ENCODE measurements at places on chromosomes 11 and 22.

GRCh38 chr22:37801946-37802309 is 5.8 kb upstream of the GCAT start:
- DNase-seq = peak; percentile 20

DNA sequence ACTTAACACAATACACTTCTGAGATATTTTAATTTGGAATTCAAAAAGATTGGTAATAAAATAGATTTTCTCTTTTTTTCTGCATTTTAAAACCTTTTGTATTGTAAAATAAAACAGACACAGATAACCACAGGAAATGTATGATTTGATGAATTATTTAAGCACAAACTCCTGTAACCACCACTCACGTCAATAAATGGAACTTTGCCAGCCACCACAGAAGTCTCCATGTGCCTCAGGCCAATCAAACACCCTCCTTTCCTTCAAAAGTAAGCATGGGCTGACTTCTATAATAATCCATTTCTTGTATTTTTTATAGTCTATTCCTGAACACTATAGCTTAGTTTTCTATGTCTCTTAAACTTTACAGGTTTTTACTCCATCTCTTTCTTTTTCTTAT is 721.7 kb downstream of the DLG2 start:
- DNase-seq = no peak

DNA sequence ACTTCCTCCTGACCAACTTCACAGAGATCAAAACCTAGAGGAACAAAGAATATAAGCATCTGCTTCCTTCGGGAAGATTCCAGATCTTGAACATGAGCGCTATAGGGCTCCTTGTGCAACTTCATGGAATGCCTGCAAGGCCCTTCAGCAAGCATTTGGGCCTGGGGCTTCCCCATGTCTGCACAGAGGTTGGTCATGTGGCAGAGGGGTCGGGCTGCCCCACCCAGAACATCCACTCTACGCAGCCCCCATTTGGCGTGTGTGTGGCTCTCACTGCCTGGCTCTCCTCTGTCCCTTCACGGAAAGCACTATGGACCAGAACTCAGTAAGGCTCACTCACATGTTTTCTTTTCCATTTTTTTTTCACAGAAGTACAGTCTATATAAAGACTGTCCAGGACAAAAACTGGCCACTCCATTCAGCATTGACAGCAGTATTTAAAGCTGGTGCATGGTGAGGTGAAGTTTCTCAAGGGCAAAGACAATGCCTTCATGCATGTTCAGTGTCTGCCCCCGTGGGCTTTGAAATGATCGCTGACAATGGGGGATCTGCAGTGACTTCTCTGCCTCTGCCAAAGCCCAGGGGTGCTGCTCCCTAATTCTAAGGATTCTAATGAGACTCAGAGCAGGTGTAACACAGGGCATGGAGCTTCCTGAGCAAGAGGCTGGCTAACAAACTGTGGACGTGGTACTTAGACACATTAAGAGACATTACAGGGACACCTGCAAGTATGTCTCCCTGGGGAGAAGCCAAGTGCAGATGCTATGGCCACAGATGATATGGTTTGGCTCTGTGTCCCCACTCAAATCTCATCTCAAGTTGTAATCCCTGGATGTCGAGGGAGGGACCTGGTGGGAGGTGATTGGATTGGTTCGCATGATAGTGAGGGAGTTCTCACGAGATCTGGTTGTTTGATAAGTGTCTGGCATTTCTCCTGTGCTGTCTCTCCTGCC is 66.5 kb upstream of the PITPNB start:
- DNase-seq = no peak

DNA sequence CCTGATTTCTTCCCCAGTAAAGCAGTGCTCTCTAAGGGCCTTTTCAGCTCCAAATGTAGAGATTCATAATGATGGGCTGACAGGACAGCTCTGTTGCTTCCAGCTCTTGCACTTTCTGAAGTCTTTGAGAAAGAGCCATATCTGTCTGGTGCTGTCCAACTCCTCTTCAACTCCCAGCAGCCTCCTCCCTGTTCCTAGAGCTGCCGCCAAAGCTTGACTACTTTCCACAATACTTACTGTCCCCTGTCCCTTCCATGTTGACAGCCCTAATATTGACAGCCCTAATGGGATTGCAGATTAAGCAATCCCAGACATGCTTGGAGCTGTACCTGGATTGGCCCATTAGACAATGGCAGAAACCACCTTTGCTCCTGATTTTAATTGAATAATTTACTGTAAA is 29.6 kb downstream of the INSC start:
- DNase-seq = no peak

DNA sequence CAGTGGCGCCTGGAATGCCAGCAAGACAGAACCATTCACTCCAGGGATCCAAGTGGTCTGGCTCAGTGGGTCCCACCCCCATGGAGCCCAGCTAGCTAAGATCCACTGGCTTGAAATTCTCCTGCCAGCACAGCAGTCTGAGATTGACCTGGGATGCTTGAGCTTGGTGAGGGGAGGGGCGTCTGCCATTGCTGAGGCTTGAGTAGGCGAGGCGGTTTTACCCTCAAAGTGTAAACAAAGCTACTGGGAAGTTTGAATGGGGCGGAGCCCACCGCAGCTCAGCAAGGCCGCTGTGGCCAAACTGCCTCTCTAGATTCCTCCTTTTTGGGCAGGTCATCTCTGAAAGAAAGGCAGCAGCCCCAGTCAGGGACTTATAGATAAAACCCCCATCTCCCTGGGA is 125.7 kb upstream of the DDI1 start:
- no peak for DNase-seq

DNA sequence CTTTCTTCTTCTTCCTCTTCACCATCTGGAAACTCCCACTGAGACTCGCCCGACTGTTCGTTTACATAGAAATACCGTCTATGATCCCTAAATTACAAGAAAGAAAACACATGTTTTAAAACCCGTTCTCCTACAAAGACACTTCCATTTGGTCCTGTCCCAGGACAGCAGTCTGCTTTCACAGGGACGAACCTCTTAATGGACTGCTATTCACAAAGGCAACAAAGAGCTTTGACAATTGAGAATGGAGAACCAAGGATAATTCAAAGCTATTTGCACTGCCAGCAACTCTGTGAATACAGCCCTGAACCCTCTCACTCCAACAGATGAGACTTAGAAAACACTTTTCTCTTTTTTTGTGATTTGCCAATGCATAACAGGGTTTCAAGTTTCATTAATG is 16.3 kb upstream of the AGBL2 start:
- no peak for DNase-seq

- no peak for DNase-seq
Observed at GRCh38 chr11:9905960-9906791, 242.3 kb downstream of the SWAP70 start.

GRCh38 chr11:113670149-113670830 is 35.8 kb downstream of the TMPRSS5 start:
- DNase-seq = no peak

DNA sequence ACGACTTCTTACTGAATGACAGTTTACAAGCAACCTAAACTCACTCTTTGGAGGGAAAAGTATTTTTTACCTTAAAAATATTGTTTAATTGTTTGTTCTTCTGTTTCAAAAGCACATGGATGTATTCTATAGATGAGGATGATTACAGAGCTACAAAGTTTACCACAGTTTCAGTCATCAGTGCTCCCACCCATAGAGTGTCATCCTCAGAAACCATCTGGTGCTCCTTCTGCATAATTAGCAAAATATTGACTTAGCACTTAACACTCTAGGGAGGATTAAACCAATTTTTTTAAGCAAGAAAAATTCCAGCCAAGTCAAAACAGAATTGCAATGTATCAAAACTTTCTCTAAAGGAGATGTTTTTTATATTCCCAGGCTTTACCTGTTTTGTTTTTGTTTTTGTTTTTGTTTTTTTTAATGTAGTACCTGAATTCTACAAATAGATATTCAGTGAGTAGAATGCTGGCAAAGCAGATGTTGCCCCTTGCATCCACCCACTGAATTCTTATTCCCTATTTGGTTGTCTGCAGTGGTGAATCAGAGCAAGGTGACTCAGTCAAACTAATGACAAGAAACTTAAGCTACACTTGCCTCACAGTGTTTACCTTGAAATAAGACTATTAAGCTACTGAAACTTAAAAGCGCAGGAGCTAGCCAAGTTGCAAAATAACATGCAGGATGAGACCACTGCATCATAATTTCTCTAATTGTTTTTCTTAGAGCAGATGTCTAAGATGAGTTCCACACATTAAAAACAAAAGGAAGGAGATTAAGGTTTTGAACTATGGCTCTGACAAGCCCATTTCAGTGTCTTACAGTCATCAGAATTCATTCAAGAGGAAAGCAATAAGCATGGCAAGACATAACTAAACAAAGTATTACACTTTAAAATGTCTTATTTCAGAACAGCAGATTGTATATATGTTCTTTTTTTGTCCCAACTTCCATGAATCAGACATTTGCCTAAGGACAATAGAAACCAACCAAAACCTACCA is 155.1 kb upstream of the SOX6 start:
- no peak for DNase-seq

DNA sequence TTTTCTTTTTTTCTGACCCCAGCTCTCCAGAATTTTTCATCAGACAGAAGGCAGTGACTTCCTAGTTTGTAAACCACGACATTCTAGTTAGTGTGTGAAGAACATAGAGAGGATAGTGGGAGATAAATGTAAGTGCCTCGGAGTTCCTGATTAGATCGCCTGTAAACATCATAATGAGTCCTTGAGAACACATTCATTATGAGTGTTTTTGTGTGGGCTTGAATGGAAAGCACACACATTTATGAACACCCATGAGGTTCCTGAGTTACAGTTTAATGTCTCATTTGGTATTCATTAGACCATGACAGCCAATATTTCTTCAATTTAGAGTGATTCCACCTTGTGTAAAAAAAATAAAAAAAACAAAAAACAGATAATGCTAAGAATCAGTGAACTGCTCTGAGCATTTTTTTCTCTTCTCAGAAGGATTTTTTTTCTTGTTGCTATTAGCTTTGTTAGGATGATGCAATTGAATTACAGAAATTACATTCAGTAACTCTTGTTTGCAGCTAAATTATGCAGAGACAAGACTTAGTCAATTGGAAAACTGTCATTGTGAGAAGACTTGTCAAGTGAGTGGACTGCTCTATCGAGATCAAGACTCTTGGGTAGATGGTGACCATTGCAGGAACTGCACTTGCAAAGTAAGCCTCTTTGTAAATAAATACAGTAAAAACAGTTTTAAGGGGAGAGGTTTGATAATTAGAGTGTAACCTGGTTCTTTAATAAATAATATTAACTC is 257.6 kb downstream of the NELL1 start:
- no peak for DNase-seq

DNA sequence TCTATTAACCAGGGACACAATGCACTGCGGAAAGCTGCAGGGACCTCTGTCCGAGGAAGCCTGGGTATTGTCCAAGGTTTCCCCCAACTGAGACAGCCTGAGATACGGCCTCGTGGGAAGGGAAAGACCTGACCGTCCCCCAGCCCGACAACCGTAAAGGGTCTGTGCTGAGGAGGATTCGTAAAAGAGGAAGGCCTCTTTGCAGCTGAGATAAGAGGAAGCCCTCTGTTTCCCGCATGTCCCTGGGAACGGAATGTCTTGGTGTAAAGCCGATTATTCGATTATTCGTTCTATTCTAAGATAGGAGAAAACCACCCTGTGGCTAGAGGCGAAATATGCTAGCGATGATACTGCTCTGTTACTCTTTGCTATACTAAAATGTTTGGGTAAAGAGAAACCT is 5.2 kb downstream of the BET1L start:
- DNase-seq = no peak

GRCh38 chr22:45584621-45585436 is 82.1 kb downstream of the FBLN1 start:
- no peak for DNase-seq

DNA sequence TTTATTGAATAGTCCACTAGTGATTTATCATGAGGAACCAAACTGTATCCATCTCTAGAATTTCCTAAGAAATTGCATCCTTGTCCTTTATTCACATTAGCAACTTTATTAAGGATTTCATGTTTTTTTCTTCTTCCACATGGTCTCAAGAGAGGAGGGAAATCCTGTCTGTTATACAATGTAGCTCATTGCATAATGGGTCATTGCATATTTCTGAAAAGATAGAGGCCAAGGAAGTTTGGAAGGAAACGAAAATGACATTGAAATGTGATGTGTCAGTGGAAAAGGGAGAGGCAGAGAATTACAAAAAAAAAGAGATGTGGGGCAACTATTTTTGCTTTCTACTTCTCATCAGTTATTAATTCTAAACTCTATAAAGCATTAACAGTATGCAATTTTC is 353.1 kb downstream of the METTL15 start:
- DNase-seq = no peak

GRCh38 chr11:116386118-116386699 is 386.6 kb downstream of the BUD13 start:
- DNase-seq = no peak

- no peak for DNase-seq
Observed at GRCh38 chr11:11435635-11436034, 82.6 kb upstream of the CSNK2A3 start.

GRCh38 chr11:101336858-101337257 is 207.2 kb upstream of the PGR start:
- DNase-seq = no peak

GRCh38 chr11:9126636-9127035 is 35.2 kb upstream of the SCUBE2 start:
- no peak for DNase-seq

- no peak for DNase-seq
Observed at GRCh38 chr11:34264303-34265110, 93.3 kb downstream of the ABTB2 start.

DNA sequence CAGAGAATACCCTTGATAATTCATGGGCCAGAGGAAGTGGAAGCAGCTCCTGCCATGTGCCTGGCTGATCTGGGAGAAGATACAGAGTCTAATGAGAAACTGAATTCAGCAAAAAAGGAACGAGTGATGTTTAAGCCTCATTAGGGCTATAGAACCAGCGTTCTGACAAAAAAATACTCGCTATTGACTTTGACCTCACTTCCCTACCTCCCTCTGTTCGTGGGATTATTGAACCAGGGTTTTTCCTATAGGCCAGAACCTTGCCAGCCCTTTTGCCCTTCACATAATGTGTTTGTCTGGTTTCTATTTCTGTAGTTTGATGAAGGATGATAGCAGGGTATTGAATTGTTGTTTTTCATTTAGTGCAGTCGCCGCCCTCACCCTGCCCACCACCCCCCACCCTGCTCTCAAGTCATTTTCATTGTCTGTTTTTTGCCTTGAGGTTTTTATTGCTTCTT is 7.6 kb upstream of the RBFOX2 start:
- DNase-seq = no peak

- no peak for DNase-seq
Observed at GRCh38 chr22:25878933-25879332, 136.9 kb downstream of the MYO18B start.

- DNase-seq = peak; percentile 73
Observed at GRCh38 chr22:19886605-19887255, 32.1 kb upstream of the GNB1L start.

GRCh38 chr22:41816871-41817270 is 16.0 kb upstream of the SREBF2 start:
- DNase-seq = no peak

GRCh38 chr11:17508306-17508705 is 31.7 kb upstream of the ABCC8 start:
- DNase-seq = no peak

GRCh38 chr11:131925829-131926228 is 555.4 kb downstream of the NTM start:
- no peak for DNase-seq

- DNase-seq = no peak
Observed at GRCh38 chr11:69126286-69126685, 29.4 kb upstream of the SMIM38 start.

Data from CD4-positive, alpha-beta T cell treated with Interleukin-17A for 4 hours (primary cell).